Fibroblast of lung (primary cell): ENCODE measurements at places on chromosomes 3 and 15. TPM values are rescaled to one million over a fixed set of nuclear protein-coding genes. Genes with fewer than 3 reads are reported as not detected.

CPLX3 gene
- not detected in 2 replicates for polyA plus RNA-seq

CCDC191 gene
- 0.77 and 1.7 TPM in 2 replicates for polyA plus RNA-seq

KIF23 gene
- 19.4 and 53.2 TPM in 2 replicates for polyA plus RNA-seq

DNA sequence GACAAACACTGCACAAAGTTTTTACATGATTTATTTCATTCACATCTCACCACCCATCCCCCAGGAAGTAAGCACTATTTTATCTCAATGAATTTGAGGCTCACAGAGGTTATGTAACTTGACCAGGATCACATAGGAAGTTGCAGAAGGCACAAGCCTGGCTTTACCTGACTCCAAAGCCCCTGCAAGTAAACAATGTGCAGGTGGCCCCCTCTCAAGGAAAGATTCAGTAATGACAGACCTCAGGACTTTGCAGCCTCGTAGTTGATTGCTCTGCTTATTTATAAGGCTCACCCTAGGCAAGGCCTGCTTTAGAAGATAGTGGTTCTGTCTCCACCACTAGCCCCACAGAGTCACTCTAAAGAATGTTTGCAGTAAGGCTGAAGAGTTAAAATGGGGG is 79.8 kb upstream of the MDFIC2 start:
- H3K27ac ChIP-seq, result no peak overlapping the region
- DNase-seq, result no peak
- no peaks in the 10 kb centered on the region for H3K27me3 ChIP-seq
- H3K36me3 ChIP-seq, result no peaks in the 10 kb centered on the region
- no peak overlapping the region for H3K4me3 ChIP-seq
- H3K4me1 ChIP-seq, result no peaks in the 10 kb centered on the region
